Activated naive CD4-positive, alpha-beta T cell treated with anti-CD3 and anti-CD28 coated beads for 36 hours (primary cell): ENCODE measurements at places on chromosomes 13 and 19. TPM values are rescaled to one million over a fixed set of nuclear protein-coding genes. Genes with fewer than 3 reads are reported as not detected.

The TRIM13 gene
- total RNA-seq: 15.5 TPM

The DPF1 gene
- total RNA-seq: 0.41 TPM

The CLEC17A gene
- 0.15 TPM for total RNA-seq

The FGF14 gene
- total RNA-seq: not detected

The PSG1 gene
- total RNA-seq: not detected

The FXYD1 gene
- 3.3 TPM for total RNA-seq

The ZNF69 gene
- total RNA-seq: 0.79 TPM

- peak; percentile 80 for DNase-seq
Observed at GRCh38 chr19:41327576-41328156, 17.7 kb downstream of the CCDC97 start.

GRCh38 chr19:7648265-7649014, 11.5 kb downstream of the STXBP2 start:
- no peak for DNase-seq

- DNase-seq: no peak
Observed at GRCh38 chr13:41700790-41701310, 243.5 kb downstream of the RGCC start.

DNA sequence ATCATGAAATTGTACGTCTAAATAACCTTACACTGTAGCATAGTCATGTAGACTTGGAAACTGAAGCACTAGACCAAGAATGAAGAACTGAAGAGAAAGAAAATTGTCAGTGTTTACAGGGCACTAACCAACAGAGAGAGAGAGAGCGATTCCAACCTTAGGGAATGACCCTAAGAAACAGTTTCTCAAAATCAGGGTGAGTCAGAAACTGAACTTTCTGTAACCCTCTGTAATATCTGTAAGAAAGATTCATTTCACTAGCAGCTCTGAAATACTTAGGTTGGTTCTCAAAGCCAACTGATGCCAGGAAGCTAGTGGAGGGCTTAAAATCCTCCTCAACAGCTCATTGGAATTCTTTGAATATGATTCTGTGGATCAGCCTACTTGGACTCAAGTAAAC, 936.9 kb downstream of the EFNB2 start:
- no peak for DNase-seq

- DNase-seq: no peak
Observed at GRCh38 chr19:10452726-10453618, 32.6 kb downstream of the PDE4A start.

DNA sequence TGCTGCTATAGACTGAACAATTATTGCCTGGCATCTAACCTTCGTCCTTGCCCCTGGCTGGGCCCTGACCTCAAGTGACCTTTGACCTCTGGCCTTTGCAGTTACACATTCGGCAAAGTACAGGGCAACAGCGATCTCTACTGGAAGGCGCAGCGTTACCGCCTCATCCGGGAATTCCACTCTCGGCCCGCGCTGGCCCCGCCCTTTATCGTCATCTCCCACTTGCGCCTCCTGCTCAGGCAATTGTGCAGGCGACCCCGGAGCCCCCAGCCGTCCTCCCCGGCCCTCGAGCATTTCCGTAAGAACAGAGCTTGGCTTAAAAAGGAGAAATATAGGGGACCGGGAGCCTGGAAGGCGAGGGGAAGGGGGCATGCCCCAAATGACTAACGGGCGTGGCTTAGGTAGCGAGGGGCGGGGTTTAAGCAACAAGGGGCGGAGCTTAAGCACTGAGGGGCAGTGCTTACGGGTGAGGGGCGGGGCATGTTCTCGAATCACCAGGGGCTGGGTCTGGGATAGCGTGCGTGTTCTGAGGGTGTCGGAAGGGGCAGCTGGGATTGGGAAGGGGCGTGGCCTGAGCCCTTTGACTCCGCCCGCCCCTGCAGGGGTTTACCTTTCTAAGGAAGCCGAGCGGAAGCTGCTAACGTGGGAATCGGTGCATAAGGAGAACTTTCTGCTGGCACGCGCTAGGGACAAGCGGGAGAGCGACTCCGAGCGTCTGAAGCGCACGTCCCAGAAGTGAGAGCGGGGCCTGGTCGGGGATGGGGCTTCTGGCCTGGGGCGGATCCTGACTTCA, 52.7 kb downstream of the TRPM4 start:
- DNase-seq: peak; percentile 55

GRCh38 chr13:49530457-49530856, 34.7 kb downstream of the PHF11 start:
- DNase-seq: no peak

DNA sequence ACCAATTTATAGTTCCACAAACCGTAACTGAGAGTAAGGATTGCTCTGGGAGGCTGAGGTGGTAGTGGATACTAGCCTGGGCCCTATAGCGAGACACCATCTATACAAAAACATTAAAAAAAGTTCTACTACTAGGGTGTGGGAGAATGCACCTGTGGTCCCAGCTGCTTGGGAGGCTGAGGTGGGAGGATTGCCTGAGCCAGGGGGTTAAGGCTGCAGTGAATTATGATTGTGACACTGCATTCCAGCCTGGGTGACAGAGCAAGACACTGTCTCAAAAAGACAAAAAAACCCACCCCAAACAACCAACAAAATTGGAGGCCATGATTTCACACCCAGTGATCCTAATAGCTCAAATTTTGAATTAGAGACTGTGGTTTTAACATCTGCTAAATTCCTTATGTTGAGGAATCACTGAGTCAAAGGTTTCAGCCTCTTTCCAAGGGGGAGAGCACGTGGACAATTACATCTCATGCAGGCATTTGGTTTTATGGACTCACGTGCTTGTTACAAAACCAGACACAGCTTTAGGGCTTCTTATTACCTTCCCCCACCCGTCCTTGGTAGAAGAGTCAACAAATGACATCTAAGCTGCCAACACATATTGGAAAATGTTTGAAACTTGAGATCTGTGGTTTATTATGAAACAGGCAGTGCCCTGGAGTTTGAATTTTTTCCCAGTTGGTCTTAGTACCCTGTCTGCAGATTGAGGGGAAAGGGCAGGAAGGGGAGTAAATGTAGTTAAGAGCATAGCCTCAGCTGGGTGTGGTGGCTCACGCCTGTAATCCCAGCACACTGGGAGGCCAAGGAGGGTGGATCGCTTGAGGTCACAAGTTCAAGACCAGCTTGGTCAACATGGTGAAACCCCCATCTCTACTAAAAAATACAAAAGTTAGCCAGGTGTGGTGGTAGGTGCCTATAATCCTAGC, 18.5 kb downstream of the CYP2A6 start:
- DNase-seq: no peak

GRCh38 chr13:53079691-53080090, 51.1 kb downstream of the OLFM4 start:
- no peak for DNase-seq

GRCh38 chr13:90995614-90996013, 351.9 kb upstream of the MIR17HG start:
- DNase-seq: no peak

DNA sequence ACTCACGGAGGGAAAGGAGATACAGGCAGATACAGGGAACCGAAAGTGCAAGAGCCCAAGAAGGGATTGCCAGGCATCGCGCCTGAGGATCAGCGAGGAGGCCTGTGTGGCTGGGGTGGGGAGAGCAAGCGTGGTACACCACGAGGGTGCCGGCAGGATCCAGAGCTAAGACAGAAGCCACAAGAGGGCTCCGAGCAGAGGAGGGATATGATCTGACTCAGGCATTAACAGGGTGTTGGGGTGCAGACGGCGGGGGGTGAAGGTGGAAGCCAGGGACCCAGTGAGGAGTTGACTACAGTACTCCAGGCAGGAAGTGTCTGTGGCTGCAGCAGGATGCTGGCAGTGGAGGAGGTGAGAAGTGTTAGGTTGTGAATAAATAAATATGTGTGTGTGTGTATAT, 5.4 kb upstream of the PPP1R37 start:
- peak; percentile 67 for DNase-seq
